Stimulated activated CD8-positive, alpha-beta memory T cell treated with anti-CD3 and anti-CD28 coated beads, Interleukin-7, amount 100 ng/mL, for 1 hour (primary cell): ENCODE measurements at places on chromosomes 1 and 21.

DNA sequence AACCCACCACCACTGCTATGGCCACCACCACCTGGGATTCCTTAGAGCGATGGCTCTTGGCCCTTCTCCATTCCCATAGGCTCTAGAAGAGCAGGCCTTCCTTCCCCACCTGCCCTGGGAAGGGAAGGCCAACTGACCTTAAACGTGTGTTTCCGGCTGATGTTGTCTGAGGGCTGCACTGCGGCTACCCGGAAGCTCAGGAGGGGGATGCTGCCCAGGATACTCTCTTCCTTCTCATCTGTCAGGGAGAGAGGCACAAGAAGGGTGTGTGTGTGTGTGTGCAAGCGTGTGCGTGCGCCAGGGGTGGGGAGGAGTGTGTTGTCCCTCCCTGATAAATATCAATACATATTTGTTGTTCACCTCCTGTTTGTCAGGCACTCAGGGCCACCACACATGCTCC lies 51.0 kb upstream of the GOLT1A start:
- no peak for DNase-seq

GRCh38 chr1:87176087-87176486 lies 152.6 kb upstream of the LMO4 start:
- no peak for DNase-seq

DNA sequence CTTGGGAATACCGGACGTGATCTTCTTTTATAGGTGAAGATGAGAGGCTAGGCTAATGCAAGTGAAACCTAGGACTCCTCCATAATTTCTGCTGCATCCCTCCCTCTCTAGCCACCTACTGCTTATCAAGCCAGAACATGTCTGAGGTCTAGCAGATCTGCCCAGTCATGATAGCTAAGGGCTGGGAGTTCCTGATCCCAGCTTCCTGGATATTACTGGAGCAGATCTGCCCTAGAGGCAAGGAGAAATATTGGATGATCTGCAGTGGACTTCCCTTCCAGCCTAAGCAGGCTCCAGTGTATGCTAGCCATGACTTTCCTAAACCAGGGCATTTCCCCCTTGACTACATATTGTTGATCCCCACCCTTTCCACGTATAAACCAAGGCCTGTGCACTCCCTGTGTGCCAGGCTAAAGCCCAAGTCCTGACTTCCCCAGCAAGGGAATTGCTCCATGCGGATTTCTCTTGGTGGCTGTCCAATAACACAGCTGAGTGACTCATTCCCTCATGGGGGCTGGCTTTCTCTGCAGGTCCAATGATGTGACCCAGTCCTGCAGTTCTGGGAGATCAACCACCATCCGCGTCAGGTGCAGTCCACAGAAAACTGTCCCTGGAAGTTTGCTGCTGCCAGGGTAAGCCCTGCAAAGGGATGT lies 15.5 kb upstream of the SARS1 start:
- DNase-seq = no peak

DNA sequence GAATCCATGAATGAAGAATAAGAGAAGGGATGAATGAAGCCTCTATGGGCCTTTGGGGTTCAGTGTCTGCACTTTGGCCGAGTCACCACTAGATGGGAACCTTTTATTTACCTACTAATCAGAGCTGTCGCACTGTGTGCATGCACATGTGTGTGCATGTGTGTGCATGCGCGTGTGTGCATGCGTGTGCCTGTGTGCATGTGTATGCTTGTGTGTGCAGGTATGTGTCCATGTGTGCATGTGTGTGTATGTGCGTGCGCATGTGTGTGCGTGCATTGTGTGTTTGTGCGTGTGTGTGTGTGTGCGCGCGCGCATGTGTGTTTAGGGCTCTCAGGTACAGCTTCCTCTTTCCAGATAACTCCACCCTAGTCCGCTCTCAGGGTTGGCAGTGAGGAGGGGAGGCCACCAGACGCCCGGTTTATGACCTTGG lies 20.4 kb upstream of the UBXN10 start:
- no peak for DNase-seq

DNA sequence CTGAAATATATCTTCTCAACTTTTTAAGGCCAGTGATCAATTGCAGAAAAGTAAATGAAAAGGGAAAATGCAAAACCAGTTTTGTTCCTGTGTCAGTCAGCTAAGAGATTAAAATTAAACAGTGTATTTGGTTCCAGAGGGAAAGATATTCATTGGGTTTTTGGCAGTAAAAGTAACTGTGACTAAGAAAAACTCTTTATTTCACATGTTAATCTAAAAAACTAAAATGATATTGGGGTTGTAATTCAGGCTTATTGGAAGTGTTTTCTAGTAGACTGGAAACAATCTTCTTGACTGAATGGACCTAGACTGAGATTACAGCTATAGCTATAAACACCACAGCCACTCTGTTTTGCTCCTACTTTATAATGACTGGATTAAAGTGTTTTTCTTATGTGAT lies 413.9 kb downstream of the ADGRL2 start:
- no peak for DNase-seq

DNA sequence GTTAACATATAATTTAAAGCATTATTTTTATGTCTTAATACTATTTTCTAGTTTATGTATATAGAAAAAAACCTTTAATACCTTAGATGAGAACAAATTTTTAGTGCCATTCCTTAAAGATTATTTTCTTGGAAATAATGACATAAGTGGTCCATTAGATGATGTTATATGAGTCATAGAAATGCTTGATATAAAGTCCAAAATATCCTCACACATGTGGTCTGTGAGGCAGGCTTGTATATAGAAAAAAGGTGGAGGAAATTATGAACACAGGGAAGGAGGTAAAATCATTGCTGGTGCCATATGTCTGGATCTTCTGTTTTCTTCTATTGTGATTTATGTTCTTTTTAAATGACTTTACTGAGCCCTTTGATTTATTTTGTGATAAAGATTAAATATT lies 79.3 kb downstream of the MAP3K7CL start:
- DNase-seq = no peak

DNA sequence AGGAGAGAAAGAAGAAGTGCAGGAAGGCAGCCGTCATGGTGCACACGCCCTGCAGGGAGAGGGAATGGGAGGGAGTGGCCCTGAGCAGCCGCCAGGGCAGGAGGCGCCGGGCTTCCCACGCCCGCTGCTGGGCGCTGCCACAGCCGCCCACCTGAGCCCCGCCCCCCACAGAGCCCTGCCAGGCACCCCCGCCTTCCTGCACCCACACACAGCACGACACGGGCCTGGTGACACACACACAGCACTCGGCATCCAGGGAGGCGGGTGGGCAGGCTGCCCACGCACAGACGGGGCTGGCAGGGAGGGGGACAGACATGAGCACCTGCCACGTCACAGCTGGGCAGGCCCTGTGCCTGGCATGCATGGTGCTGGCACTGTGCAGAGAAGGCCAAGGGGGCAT lies 27.5 kb downstream of the ADGRB2 start:
- no peak for DNase-seq

DNA sequence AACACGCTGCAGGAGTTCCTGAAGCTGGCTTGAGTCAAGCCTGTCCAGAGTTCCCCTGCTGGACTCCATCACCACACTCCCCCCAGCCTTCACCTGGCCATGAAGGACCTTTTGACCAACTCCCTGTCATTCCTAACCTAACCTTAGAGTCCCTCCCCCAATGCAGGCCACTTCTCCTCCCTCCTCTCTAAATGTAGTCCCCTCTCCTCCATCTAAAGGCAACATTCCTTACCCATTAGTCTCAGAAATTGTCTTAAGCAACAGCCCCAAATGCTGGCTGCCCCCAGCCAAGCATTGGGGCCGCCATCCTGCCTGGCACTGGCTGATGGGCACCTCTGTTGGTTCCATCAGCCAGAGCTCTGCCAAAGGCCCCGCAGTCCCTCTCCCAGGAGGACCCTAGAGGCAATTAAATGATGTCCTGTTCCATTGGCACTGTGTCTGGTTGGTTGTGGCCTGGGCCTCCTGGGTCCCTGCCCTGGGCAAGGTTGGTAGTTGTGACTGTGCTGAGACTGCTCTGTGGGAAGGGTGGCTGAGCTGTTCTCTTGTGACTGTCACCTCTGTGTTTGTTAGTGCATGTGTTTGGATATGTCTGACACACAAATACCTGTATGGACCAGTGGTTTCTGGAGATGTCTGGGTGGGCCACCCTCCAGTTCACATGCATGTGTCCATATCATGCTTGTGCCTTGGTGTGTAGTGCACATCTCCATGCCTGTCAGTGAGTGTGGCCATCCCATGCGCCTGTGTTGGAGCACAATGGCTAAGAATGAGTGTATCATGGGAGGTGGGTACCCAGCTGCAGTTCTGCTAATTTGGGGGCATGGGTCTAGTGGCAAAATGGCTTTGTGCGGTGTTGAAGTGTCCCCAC lies 1.4 kb downstream of the SH3BGRL3 start:
- no peak for DNase-seq

DNA sequence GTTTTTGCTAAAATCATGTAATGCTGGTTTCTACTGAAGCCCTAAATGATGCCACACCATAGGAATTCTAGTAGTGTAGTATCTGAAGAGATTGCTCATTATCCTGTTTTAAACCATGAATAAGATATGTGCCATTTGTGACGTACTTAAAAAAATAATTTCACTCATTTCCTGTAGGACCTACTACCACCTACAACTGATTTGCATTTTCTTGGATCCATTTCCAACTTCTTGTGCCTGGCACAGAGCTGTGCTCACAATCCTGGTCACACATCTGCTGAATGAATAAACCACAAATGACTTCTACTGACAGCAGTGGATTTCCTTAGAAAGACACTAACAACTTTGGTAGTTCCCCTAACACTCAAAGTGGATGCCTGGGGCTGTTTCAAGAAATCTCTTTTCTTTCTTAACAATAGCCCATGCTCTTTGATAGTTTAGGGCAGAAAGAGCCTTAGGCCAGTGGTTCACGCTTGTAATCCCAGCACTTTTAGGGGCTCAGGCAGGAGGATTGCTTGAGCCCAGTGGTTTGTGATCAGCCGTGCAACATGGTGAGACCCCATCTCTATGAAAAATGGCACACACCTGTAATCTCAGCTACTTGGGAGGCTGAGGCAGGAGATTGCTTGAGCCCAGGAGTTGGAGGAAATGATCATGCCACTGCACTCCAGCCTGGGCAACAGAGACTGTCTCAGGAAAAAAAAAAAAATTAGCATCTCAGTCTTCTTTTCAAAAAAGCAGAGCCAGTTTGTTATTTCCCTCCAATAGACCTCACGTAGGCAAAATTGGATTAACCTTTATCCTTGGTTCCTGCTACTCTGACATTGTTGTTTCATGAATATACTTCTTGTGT lies 13.0 kb upstream of the BATF3 start:
- no peak for DNase-seq

DNA sequence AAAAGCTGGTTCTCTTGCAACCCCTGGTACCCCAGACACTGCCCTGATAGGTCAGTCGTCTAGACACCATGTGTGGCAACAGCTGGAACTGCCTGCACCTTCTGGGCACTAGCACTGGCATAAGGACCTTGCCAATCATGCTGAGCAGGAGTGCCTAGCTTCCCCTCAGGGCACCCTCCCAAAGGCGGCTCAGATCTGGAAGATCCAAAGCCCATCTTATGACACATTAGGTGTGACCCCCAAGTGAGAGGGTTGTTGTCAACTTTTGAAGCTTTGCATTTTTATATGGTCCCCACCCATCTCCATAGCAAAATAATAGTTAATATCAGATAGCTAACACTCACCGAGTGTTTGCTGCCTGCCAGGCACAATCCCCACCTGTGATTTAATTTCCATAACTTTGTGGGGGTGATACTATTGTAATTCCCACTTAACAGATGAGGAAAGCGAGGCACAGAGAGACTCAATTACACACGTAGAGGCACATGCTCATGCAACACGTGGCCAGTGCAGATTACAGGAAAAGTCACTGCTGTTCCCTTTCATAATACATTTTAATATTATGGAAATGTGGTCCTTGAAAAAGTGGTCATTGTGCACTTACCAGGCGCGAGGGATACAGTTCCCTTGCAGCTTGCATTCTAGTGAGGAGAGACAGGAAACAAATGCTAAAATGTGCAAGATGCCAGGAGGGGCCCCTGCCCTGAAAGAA lies 25.8 kb downstream of the EXOC8 start:
- DNase-seq = no peak

- DNase-seq = no peak
These were observed 237.3 kb downstream of the S1PR1 start for GRCh38 chr1:101474039-101474665.

DNA sequence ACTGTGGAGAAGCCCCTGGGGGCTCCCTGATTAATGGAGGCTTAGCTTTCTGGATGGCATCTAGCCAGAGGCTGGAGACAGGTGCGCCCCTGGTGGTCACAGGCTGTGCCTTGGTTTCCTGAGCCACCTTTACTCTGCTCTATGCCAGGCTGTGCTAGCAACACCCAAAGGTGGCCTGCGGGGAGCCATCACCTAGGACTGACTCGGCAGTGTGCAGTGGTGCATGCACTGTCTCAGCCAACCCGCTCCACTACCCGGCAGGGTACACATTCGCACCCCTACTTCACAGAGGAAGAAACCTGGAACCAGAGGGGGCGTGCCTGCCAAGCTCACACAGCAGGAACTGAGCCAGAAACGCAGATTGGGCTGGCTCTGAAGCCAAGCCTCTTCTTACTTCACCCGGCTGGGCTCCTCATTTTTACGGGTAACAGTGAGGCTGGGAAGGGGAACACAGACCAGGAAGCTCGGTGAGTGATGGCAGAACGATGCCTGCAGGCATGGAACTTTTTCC lies 24.8 kb downstream of the PCSK9 start:
- no peak for DNase-seq

- DNase-seq = no peak
These were observed 11.9 kb upstream of the PDE9A start for GRCh38 chr21:42641311-42642218.

DNA sequence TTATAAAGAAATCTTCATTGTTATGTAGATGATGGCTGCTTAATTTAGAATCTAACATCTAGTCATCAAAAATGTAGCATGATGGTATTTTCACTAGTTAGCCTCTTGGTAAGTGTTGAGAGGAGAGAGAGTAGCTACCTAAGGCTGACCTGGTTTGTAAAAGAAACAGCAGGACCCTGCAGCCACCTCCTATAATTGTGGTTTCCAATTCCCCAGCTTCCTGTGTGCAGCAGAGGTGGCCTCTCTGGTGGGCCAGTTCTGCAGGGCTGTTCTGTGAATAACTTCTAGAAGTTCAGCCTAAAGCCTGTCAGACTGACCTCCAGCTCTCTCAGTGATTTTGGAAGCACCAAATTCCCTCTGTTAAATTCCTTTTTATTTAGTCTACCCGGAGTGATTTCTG lies 246.4 kb upstream of the LRRC7 start:
- no peak for DNase-seq

GRCh38 chr1:168099337-168099801 lies 37.4 kb downstream of the GPR161 start:
- DNase-seq = no peak

DNA sequence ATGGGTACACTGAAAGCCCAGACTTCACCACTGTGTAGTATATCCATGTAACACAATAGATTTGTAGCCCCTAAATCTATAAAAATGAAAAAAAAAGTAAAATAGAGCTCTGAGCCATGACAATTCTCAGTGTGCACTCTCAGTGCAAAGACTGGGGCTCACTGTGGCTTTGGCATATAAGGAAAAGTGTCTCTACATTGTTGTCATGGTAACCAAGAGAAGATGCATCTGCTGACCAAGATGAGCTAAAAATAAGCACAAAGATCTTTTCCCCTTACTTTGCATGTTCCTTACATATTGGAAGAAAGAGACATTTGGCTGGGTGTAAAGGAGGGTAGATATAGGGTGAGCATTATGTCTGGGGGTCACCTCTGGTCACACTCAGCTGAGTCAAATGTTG lies 12.0 kb downstream of the PGLYRP4 start:
- DNase-seq = no peak
